ENCODE measurements at places on chromosomes 1 and 21.

DNA sequence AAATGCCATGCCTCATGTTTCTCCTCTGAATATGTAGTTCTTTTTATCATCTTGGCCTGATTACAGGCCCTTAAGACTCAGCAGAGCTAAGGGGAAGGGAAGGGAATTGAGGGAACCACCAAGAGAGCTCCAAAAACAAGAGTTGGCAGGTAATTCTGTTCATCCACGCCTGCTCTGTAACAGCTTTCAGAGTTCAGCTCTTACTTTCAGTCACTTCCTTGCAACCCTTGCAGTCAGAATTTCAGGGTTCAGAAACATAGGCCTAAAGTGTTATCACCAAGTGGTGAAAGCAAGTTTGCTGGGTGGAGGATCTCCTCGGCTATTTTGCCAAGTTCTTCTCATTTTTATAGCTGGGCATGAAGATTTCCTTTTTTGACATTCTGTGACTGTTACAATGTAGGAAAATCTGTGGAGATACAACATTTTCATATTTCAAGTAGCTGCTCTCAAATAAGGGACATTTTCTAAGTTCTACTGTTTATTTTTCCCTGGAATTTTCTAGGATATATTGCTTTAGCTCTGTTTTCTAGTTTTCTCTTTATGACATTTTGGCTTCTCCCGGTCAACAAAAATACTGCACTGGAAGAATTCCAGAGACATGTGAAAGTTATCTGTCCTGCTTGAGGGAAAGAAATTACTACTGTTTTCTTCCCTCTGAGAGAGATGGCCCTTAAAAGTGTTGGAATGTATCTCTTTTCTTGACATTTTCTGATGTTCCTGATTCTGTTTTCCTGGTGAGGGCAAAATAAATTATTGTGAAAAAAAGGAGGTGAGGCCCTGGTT is 251.8 kb upstream of the ST6GALNAC5 start:
- no peak for DNase-seq

- DNase-seq: no peak
These were observed 70.9 kb downstream of the C4BPA start for GRCh38 chr1:207174913-207175312.

DNA sequence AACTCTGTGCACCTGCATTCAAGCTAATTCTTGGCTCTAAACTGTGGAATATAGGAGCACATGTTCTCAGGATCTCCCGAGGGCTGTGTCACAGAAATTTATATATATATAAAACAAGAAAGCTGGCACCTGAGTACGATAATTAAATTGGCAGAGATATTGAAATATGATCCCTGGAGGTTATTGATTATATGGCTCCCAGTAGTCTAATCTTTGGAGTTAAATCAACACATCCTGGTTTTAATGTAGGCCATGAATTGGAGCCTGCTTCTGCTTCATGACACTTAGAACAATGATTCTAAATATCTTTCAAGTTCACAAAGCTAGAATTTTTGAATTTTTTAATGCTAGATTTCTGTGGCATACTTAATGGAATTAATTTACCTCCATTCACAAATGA is 84.3 kb downstream of the CTH start:
- no peak for DNase-seq

- no peak for DNase-seq
These were observed 657.4 kb upstream of the ADGRL4 start for GRCh38 chr1:79663916-79664315.

DNA sequence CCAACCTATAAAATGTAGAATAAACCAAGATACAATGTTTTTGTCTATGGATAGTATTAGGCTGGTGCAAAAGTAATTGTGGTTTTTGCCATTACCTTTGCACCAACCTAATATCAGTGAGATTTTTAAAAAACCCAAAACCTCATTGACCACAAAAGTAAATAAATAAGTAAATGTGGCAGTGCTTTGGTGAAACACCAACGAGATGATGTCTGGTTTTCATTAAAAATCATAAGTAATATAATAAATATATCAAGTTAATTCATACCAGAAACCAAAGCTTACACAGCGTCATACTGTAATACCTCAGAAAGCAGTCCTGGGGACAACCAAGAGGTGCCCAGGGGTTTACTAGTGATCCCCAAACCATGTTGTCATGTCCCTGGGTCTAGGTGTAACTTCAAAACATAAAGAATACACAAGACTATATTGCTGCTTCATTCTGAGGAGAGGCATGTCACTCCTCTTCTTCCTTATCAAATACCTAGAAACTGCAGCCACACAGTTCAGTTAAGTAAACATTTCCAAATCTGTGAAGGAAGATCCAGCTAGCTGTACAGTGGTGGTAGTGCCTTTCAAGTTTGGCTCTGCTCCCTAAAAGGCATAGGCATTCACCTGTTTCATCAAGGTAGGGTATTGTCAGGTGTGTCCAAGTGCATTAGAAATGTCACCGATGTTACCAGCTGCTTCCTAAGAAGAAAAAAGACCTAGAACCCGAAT is 51.6 kb upstream of the ZC3H11B start:
- no peak for DNase-seq

- no peak for DNase-seq
These were observed 10.8 kb upstream of the IER5 start for GRCh38 chr1:181077576-181078242.

GRCh38 chr1:183285746-183286145 is 99.7 kb downstream of the LAMC2 start:
- no peak for DNase-seq

DNA sequence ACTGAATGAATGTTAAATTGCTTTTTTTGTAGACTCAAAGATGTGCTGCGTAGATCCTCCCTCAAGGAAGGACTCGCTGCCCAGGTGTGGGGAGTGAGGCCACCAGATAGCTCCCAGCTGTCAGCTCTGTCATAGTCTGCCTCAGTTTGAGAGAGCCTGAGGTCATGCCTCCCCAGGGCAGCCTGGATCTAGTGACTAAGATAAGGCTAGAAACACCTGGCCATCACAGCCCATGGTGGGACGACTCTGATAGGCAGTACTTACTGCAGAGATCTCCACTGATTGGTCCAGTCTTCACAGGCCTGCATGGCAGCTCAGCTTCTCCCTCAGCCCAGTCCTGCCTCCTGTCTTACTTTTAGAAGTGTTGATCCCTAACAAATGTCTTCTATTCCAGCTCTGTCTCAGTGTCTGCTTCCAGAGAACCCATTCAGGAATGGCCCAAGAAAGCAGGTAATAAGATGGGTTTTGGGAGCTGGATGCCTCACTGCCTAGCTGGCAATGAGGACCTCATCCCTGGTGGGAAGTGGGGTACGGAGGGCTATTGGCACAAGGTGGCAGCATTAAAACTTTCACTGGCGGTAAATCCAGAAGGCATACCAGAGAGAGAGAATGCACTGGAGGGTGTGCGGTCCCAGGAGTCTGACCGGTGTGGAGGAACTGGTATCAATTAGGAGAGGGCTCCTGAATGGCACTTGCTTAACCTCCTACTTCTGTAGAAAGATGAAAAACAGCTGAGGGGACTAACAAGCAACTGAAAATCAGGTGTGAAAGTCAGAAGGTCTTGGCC is 55.3 kb upstream of the GPR37L1 start:
- DNase-seq: no peak

GRCh38 chr21:39456665-39457064 is 4.9 kb downstream of the SH3BGR start:
- DNase-seq: no peak

DNA sequence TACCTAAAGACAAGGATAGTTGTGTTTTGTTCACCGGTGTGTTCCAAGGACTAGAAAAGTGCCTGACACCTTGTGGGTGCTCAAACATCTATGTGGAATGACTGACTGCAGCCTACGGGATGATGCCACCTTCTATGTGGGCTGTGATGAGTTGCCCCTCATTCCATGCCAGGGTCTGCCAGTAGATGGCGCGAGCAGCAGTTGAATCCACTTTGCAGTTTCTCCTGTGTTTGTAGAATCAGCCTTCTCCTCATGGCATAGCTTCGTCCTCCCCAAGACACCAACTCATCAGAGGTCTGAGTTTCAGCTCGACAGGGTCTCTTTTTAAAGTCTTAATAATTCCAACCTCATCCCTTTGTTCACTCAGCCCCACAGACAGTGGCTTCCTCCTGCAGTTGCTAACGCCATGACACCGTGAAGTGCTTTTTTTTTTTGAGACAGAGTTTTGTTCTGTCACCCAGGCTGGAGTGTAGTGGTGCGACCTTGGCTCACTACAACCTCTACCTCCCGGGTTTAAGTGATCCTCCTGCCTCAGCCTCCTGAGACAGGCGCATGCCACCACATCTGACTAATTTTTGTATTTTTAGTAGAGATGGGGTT is 133.7 kb downstream of the CAPN8 start:
- peak; percentile 4 for DNase-seq

DNA sequence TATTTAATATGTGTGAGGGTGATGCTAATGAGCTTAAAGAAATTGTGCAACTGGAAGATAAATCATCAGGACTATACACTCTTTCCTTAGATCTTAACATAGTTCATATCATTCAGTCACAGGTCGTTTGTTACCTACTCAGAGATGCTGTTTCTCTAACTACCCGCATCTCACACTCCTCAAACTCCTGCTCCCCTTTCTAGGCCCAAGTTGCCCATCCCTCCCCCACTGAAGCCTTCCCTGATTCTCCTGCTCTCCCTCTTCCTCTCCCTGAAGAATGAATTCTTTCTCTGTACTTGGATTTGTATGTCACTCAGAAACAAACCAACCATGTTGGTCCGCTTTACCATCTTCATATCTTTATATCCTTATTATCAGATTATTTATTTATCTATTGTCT is 9.1 kb downstream of the SH3GLB1 start:
- no peak for DNase-seq

- DNase-seq: no peak
These were observed 12.1 kb upstream of the KDF1 start for GRCh38 chr1:26972390-26972789.

- DNase-seq: no peak
These were observed 5.0 kb upstream of the CHML start for GRCh38 chr1:241645199-241645598.

- DNase-seq: no peak
These were observed 6.2 kb downstream of the DHX9 start for GRCh38 chr1:182845379-182845778.

- no peak for DNase-seq
These were observed 18.6 kb downstream of the RO60 start for GRCh38 chr1:193077991-193078390.

Data from NCI-H748 treated with DMSO at 0.1 percent for 48 hours (cell line).